Posterior vena cava (tissue), 2 donors: ENCODE measurements at places on chromosomes 16 and 17.

- no peak for DNase-seq
Measured at GRCh38 chr16:85176541-85177447, 64.5 kb upstream of the CIBAR2 start.

GRCh38 chr17:69047368-69048263 lies 13.1 kb downstream of the ABCA9 start:
- DNase-seq = peak; percentile 81

- DNase-seq = no peak
Measured at GRCh38 chr17:47096343-47096742, 92.8 kb downstream of the CDC27 start.

DNA sequence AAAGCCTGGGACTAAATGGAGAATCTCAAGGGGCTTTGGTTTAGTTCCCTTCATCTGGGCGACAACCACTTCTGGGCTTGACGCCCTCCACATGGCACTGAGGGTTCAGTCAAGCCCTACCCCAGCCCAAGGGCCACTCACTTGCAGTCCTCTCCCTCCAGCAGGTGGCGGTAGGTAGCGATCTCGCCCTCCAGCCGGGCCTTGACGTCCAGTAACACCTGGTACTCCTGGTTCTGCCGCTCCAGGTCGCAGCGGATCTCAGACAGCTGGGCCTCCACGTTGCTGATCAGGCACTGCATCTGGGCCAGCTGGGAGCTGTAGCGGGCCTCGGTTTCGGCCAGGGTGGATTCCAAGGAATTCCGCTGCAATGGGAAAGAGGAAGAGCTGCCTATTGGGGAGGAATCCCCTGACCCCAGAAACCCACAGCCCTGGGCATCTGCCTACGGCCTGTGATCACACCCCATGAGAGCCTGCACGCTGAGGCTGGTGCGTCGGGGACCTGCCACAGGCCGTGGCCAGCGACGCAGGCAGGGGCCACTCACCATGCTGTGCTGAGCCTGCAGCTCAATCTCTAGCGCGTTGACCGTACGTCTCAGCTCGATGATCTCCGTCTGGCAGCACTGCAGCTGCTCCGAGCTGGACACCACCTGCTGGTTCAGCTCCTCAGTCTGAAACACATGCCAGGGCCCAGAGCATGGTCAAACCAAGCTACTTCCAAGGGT lies 2.7 kb downstream of the KRT36 start:
- DNase-seq = peak; percentile 83

GRCh38 chr16:11291091-11291703 lies 10.1 kb upstream of the PRM1 start:
- no peak for DNase-seq

- no peak for DNase-seq
Measured at GRCh38 chr16:85042167-85042526, 14.6 kb downstream of the KIAA0513 start.

DNA sequence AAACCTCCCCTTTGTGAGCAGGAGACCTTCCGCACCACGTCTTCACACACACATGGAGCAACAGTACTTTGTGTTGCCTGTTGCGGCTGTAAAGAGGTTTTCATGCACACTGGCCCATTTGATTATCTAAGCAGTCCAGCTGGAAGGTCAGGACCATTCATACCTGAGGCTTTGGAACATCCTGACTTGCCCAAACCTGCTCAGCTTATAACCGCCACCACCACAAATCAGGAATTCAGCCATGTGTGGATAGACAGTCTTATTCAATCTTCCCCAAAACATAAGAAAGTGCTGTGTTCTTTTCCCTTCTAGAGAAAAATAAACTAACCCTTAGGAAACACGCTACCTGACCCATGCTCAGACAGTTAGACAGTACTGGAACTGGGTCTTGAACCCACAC lies 81.6 kb upstream of the XYLT1 start:
- DNase-seq = no peak

- DNase-seq = peak; percentile 61
Measured at GRCh38 chr17:49708515-49709183, 885 bp upstream of the SLC35B1 start.

DNA sequence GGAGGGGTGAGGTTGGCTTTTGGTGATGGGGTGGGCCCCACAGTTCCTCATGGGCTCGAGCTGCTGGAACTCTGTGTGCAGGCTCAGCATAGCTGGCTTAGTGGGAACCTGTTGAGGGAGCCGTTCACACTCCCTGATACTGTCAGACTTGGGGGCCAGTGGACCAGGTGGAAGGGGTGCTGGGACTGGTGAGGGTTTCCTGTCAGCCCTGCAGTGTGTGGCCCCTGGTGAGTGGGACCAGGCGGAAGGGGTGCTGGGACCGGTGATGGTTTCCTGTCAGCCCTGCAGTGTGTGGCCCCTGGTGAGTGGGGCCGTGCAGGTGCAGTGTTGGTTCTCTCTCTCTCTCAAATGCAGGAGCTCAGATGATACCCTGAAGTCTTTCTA lies 45.1 kb upstream of the ZNF750 start:
- no peak for DNase-seq

DNA sequence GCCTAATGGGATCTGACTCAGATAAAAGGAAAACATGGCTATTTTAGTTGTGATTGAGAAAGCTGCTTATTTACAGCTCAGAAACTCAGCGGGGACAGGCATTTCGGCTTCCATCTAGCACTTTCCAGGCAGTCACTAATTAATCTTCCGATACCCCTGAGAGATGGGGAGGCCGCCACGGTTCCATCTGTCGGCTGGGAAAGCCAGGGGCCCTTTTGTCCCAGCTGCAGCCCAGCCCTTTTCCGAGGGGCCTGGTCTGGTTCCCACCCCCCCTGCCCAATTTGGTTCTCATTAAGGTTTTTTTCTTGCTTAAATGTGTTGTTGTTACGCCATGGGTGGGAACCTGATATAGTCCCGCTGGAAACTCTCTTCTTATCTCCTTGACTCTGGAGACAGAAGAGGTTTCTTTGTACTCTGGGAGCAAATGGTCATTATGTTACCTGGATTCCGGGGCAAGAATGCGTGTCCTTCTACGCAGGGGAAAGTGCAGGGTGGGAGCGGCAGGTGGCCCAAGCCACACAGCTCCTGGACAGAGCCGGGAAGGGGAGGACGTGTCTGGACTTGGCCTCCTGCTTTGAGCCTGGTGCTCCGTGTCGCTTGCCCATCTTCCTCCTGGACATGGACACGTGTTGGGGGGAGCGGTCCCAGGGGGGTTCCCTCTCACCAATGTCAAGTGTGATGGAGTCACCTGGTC lies 50.9 kb upstream of the GSE1 start:
- DNase-seq = no peak

- peak; percentile 85 for DNase-seq
Measured at GRCh38 chr17:63842173-63842539, 329 bp downstream of the SMARCD2 start.

DNA sequence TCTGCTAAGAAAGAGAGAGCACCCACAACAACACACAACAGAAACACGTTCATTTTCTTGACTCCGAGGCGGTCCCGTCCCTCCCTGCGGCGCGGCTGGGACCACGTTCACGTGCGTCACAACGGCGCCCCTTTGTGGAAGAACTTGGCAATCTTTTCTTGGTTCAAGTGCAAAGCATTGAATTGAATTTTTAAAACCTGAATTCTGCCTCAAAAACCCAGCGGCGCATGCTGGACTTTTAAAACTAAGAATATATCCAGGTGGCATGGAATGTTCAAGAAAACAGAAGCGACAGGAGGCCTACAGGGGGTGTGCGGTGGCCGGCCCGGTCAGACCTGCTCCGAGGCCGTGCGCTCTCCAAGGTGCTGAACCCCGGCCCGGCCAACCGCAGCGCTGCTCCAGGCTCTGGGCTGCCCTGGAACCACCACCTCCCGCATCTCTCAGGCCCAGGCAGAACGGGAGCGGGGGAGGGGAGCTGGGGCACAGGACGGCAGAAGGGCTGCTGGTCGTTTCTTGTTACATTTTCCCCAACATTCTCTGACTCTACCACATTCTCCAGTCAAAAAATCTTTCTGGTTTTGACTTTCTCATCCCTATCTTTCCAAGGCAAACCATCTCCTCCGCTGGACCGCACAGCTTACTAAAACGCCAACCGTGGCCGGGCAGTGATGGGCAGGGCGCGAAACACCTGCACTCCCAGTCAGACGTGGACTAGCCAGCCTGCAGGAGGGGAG lies 3.4 kb upstream of the HEXD start:
- DNase-seq = peak; percentile 93

DNA sequence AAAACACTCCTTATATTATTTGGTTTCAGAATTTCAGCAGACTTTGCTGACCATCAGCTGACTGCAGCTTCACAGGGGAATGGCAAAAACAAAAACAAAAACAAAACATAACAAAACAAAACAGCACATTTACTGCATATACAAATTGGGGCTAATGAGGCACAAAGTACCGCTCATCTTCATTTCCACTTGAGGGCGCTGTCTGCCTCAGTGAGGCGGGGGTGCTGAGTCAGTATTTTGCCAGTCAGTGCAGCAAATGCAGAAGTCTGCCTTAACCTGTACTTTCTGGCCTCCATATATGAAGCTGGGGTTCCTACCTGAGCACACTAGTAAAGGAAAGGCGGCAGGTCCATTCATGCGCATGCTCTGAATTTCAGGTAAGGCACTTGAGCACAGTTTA lies 13.5 kb upstream of the DYNLRB2 start:
- no peak for DNase-seq

- peak; percentile 57 for DNase-seq
Measured at GRCh38 chr16:88365244-88365865, 17.4 kb upstream of the ZNF469 start.

DNA sequence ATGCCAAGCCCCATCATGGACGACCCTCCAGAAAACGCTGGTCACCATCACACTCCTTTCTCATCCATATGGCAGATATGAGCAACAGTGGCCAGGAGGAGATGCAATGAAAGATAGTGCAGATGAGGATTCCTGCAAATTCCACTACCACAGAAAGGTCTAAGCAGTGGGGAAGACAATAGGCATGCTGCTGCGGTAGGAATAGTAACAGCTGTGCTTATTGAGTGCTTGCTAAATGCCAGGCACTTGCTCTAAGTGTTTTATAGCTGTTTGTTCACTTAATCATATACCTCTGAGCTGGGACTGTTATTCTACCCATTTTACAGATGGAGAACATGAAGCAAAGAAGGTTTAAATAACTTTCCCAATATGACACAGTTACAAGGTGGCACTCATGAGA lies 46.6 kb upstream of the AKAP1 start:
- DNase-seq = no peak

DNA sequence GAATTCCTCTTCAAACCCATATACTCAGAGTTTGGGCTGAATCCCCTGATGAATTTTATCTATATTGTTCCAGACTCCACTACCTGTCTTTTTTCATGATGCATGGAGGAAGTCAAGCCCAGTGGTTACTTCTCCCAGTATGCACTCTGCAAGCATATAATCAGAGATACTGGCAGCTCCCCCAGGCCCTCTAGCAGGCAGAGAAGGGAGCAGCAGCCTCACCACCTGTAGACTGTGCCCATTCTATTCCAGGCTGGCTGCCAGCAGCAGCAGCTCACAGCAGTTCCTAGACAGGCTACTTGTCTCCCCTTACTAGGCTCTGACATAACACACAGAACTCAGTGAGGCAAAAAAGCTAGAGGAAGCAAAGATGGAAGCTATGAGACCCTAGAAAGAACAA lies 3.4 kb downstream of the MKS1 start:
- DNase-seq = no peak

- DNase-seq = no peak
Measured at GRCh38 chr16:47592232-47592631, 131.1 kb downstream of the PHKB start.

- no peak for DNase-seq
Measured at GRCh38 chr16:8376858-8377257, 213.5 kb downstream of the TMEM114 start.

DNA sequence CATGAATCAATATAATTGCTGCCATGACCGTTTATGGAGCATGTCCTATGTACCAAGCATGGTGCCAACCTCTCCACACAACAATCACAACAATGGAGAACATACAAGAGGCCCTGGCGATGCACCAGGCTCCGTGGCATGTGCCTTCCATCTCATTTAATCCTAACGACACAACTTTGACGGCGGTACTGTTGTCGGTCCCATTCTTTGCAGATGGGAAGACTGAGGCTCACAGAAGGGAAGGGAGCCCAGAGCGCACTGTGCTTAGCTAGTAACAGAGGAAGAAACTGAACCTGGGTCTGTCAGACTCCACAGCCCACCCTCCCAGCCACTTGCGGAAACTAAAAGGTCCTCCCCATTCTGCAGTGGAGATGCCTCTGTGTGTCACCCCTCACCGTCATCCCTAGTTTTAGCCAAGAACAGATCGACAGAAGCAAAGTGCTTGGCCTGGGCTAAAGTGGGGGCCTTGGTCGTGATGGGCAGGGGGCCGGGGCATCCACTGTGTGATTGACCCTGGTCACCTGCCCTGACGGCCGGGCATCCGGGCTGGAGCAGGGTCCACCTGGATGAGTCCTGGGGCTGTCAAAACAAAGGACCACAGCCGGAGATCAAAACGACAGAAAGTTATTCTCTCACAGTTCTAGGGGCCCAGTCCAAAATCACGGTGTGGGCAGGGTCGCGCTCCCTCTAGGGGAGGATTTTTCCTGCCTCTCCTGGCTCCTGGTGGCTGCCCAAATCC lies 183.9 kb downstream of the C16orf95 start:
- DNase-seq = peak; percentile 59

DNA sequence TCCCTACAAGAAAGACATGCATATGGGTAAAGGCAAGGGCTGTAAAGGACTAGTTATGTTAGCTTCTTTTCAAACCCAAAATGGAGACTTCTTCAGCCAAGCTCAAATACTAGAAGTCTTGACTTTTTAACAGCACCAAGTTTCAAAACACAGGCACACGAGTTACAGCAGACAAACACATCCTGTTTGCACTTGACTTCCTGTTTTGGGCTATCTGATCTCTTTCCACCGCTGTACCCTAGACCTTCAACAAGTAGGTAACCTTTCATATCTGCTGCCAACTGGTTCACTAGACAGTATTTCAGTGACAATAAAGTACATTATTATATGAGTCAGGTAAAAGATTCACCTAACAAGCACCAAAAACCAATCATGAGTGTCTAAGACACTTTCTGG lies 12.3 kb downstream of the RFFL start:
- no peak for DNase-seq

DNA sequence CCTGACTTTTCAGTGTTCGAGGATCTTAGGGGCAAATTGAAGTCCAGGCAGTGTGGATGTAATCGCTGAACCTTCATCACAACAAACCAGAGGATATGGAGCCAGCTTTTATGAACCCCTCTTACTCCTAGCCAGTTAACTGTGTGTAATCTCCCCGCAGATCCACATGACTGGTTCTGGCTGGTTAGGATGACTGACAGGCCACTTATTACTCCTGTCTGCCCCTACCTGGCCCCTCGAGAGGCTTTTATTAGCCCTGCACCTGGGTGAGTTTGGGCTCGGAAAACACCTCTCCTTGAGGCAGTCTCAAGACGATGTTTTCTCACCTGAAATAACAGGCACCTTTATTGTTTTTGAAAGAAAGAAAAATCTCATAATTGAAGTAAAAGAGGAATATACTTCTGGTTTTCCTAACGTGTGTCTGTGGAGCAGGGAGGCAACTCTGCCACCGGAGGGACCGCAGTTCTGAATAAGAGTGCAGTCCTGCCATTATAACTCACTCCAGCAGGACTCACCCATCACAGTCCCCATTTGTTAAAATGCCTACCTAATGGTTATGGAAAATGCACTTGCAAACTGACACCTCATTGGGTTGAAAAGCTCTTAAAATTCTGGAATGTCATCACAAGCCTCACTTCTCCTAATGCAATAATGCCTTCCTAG lies 291.9 kb upstream of the N4BP1 start:
- DNase-seq = no peak

- DNase-seq = no peak
Measured at GRCh38 chr16:1053700-1054368, 18.7 kb upstream of the SSTR5 start.
